NCI-H2029 treated with DMSO at 0.1 percent for 48 hours (cell line): ENCODE measurements at places on chromosomes 11 and 22.

GRCh38 chr22:36134182-36134581, 26.4 kb downstream of the APOL3 start:
- DNase-seq = no peak

DNA sequence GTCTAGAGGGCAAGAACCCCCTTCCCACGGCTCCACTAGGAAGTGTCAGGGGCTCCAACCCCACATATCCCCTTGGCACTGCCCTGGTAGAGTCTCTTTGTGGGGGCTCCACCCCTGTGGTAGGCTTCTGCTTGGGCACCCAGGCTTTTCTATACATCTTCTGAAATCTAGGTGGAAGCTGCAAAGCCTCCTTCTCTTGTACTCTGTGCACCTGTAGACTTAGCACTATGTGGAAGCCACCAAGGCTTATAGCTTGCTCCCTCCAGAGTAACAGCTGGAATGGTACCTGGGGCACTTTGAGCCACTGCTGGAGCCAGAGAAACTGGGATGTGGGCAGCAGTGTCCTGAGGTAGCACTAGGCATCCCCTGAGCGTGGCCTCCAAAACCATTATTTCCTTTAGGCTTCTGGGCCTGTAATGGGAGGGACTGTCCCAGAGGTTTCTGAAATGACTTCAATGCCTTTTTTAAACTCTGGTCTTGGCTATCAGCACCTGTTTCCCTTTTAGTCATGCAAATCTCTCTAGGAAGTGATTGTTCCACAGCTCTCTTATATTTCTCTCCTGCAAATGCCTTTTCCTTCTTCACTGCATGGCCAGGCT, 68.4 kb downstream of the TRAF6 start:
- no peak for DNase-seq

GRCh38 chr22:30253205-30253852, 6.8 kb upstream of the LIF start:
- peak; percentile 69 for DNase-seq

GRCh38 chr11:63698976-63699733, 17.9 kb downstream of the RTN3 start:
- no peak for DNase-seq

GRCh38 chr11:35040221-35040942, 98.6 kb upstream of the CD44 start:
- no peak for DNase-seq

- DNase-seq = no peak
Measured at GRCh38 chr11:112050721-112051120, 23.1 kb downstream of the PIH1D2 start.

DNA sequence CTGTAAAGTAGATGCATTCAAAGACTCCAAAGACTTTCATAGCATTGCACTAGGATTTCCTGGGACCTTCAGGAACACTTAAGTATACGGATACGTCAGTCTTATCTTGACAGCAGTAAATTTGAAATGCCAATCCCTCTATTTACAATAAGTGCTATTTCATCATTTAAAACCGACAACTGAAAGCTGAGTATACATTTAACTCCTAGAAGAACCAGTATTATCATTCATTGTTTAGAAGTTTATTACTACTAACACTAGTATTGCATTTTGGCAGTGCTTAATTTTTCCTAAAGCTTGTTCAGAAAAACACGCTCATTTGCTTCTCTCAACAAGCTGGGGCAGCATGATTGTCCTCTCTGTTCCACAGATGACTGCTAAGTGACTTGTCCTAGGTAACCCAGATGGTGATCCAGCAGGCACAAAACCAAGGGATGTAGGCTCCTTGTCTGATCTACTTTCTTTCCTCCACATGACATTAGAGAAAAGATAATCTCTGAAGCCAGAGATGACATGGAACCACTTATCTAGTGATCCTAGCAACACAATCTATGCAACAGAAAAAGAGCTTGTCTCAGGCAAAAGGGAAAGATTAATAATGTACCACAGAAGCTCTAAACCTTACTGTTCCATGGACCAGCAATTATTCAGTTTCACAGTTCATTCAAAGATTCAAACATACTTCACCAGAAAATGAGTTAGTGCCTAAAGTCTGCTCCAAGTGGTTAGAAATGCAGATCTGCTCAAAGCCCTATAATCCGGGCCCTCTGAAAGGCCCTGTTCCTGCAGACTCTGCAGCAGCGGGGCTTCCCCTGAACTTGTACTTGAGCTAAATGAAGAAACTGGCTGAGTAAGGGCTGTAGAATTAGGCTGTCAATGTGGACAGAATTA, 5.2 kb downstream of the MAML2 start:
- DNase-seq = no peak

DNA sequence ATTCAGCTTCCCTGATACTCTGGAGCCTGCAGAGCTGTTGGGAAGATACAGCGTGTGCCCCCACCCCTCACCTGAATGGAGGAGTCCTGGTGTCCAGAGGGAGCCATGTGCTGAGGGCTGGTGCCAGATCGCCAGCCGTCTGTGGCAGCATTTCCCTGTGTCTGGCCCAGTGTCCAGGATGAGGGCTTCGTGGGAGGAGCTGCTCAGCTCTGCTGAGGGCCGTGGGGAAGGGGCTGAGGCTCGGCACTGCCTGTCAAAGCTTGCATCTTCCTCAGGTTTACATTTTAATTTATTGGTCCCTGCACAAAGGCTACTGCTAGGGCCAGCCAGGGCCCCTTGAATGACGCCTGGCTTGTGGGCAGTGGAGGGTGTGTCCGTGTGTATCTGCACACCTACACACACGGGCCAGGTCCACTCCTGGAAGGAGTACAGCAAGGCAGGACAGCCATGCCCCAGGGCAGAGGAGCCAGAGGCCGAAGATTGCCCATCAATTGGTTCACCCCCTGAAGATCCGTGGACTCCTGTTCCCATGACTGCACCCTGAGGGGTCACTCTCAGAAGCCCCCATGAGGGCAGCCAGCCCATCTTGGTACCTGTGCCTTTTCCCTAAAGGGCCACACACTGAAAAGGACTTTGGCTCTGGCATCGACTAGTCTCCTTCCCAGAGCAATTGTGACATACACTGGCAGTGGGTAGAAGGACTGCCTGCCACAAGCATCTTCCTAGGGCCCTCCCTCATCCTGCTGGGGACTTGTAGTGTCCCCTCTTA, 107.7 kb upstream of the PARVA start:
- no peak for DNase-seq

DNA sequence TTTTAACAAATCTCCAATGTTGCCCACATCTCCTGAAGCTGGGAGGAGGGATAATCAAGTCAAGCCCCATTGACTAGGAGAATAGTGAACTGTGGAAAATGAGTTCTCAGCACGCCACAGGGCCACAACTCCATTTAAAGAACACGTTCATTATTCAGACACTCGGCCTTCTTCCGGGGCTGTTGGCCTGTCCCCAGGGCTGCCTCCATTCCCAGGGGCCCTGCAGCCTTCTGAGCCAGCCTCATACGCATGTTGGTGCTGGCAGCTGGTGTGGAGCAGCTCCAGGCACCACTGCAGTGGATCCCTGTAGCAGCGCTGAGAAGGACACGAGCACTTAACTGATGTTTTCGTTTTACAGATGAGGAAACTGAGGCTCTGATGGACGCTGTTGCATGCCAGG, 87.5 kb upstream of the RCN1 start:
- no peak for DNase-seq

GRCh38 chr11:12263141-12263693, 114.2 kb upstream of the PARVA start:
- no peak for DNase-seq

- no peak for DNase-seq
Measured at GRCh38 chr11:69449320-69450063, 32.0 kb upstream of the LINC01488 start.

DNA sequence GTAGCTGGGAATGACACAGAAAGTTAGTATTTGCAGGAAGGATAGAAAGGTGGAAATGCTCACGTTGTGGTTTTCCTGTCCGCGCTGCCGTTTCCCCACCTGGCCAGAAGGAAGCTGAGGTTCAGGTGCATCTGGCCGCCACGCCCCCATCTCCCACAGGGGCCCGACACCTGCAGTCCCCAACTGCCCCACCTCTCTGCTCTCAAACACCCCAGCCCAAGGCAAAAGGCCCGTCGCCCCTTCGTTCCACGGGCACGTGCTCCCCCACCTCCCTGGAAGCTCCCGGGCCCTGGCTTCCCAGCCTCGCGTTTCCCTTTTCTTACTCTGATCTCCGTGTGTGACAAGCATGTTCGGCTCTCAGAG, 985.1 kb downstream of the BRD1 start:
- no peak for DNase-seq
